Epithelial cell of proximal tubule (primary cell): ENCODE measurements at places on chromosomes 4 and X.

GRCh38 chr4:161133586-161134276, 1030.1 kb downstream of the FSTL5 start:
- DNase-seq = no peak

DNA sequence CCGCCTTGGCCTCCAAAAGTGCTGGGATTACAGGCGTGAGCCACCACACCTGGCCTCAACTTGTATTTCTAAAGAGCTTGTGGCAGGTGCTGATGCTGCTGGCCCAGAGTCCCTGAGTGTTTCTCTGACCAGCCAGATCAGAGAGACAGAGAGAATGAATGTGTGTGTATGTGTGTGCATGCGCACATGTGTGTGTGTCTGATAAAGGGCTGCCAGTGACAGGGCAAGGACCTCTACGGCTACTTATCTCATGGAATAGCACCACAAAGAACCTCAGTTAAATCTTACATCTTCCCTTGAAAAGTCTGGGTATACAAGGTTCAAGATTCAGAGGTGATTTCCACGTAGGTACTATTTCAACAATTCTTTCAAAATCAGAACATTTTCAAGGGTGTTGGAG, 86.0 kb downstream of the SCD5 start:
- no peak for DNase-seq

GRCh38 chr4:94960708-94961107, 203.0 kb downstream of the BMPR1B start:
- DNase-seq = no peak

DNA sequence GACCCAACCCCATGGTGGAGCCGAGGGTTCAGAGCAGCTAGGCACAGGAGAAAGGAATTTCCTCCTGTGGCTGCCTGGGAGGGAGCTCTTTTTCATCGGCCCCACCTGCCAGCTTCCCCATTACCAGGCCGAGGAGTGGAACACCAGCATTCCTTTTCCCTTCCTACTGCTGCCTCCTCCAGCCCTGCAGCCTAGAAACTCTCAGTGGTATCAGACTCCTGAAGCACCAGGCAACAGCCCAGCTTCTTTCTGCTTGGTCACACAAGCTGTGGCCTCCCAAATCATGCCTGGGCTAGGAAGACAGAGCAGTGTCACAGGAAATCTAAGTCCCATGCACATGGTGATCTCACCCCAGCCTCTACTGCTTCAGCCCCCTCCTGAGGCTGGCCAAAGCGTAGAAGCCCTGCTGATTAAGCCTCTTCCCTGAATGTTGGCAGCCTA, 30.1 kb downstream of the RTL5 start:
- DNase-seq = no peak

DNA sequence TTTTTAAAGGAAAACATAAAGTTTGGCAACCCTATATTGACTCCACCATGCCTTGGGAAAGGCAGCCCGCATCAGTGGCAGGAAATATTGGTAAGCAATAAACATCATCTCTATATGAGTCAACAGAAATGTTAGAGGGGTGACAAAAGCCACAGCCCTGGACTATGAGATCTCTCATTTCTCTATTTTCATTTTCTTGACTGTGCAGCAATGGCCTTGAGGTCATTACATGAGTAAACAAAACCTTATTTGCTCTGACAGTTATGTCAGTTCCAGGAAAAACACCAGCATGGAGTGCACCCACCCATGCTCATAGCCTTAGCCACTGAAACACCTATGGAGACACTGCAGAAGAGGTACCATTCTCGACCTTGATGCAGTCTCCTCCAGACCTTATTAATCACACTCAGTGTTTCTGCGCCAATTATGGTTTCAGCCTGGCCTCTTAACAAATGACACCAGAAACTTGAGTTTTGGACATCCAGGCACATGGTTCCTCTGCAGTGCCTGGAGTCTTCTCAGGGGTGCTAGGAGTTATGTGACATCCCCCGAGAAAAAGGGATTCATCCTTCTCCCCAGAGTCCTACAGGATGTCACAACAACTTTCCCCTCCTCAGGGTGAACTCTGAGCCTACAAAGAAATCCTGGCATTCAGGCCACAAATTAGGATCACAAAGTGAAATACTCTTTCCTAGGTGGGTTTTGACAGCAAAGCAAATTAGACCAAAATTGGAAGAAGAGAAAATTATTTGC, 16.0 kb upstream of the HPGD start:
- DNase-seq = no peak
